DMS53 (cell line): ENCODE measurements at places on chromosomes 11 and 22.

DNA sequence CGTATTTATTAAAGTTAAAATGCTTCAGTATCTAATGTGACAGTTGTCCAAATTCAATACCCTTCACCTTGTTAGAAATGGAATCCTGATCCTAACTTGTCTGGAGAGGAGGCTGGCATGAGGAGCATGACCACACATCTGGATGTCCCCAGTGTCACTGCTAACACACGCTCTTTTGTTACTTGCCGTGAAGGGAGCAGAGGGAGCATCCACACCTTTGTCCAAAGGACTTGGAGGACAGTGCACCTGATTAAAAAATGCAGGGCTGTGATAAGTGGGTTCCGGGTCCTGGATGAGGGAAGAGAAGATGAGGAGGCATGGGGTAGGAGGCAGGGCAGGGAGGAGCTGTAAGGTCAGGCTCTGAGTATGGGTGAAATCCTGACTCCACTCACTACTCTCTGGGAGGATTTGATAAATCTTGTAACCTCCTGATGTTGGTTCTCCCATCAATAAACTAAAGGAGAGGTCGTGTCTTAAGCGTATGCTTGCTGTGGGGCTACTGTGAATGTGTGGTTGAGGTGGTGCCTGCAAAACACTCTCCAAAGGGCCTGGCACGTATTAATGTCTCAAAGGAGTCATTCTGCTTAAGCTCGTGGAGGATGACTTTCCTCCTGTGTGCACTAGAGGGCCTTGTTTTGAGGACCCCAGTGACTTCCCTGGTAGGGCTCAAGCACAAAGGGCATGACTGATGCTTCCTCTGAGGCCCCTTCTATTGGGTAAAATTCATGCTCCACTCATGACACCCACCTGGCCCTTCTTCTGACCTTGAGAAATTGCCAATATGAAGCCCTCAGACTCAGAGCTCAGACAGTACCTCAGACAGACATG lies 16.8 kb upstream of the IGLL5 start:
- peak; percentile 1 for DNase-seq

GRCh38 chr11:109697140-109697843 lies 275.3 kb downstream of the C11orf87 start:
- peak; percentile 86 for DNase-seq

GRCh38 chr11:130738611-130739010 lies 177.7 kb downstream of the SNX19 start:
- no peak for DNase-seq

GRCh38 chr22:42967933-42968332 lies 47.0 kb downstream of the PACSIN2 start:
- no peak for DNase-seq
